ENCODE measurements at places on chromosomes 16 and 17.

DNA sequence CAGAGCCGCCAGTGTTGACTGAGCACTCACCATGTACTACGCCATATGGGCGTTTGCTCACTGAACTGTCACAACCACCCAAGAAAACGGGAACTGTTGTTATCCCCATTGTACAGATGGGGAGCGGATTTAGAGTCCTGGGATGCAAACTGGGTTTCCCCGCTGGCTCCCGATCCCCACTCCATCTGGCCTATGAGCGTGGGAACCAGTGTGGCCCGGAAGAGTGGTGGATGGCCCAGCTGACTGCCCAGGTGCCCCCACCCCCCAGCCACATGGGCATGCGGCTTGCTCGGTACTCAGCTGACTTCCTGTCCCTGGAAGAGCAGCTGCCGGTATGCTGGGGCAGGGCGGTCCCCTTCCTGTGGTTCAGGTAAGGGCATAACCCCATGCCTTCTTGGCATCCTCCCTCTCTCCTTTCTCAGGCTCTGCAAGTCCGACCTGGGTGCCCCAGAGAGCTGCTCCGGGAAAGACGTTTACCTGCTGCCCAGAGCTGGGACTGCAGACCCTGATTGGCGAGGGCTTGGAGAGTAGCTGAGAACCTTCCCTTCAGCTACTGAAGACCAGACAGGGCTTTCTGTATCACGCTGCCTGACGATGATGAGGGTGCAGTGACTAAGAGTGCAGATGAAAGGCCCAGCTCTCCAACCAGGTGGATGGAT, 16.2 kb downstream of the SOCS3 start:
- DNase-seq: no peak

DNA sequence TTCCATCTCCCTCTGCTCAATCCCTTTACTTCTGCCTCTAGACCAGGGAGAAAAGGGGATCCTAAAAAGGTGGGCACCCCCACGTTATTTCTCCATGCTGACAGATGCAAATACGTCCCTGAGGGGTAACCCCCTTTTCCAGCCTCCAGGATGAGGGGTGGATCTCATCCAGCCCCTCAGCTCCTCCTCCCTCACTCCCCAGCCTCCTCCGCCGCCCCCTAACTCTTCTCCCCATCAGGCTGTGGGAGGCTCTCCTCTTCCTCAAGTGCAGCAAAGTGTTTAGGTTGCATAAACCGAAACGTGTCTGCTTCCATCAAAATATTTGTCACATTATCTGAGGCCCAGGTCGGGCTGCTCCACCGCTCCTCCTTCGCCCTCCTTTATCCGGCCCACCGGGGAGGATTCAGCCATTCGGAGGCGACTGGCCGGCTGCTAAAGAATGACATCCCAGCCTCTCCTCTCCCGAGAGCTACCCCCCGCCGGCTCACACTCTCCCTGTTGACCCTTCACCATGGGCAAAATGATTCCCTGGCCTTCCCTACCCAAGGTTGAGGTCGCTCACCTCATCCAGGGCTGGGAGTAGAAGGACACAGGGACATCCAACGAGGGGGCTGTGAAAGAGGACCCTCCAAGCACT, 1.2 kb upstream of the C1QL1 start:
- DNase-seq: no peak

DNA sequence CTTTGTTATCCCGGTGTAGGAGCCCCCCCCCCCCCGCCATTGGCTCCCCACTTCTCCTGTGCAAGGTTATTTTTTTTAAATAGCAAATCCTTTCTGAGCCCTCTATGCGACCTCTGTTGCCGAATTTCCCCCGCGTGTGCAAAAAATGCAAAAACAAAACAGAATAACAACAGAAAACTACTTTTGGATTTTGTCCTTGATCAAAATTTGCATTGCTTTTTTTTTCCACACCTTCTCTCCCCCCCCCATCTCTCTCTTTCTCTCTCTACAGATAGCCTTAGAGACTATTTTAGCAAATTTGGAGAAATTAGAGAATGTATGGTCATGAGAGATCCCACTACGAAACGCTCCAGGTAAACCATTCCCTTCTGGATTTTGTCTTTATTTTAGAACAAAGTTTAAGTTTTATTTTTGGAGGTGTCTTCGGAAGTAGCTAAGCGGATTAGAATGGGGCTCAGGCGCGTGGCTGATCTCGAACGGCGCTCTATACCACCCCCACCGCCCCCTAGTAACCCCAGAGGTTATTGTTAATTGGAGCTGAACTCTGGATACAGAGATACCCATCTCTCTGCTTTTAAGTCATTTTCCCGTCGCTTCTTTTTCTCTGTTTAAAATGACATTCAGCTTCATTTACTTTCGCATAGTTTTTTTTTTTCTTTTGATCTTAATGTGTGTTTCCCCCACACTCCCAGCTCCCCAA, 1.0 kb downstream of the MSI2 start:
- DNase-seq: no peak

DNA sequence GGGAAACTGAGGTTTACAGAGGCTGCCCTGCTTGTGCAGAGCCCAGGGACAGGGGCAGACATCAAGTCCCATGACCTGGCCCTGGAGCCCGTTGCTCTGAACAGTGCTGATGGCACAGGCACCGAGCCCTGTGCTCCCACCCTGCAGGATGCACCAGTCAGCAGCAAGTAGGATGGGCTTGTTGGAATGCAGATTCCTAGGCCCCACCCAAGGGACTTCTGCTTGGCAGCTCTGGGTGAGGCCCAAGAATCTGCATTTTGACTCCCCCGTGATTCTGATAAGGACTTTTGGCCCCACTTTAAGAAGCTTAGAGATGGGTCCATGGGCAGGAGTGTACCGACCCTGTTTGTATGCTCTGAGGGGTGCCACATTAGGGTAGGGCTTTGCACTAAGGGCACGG, 23.3 kb downstream of the LASP1 start:
- no peak for DNase-seq

DNA sequence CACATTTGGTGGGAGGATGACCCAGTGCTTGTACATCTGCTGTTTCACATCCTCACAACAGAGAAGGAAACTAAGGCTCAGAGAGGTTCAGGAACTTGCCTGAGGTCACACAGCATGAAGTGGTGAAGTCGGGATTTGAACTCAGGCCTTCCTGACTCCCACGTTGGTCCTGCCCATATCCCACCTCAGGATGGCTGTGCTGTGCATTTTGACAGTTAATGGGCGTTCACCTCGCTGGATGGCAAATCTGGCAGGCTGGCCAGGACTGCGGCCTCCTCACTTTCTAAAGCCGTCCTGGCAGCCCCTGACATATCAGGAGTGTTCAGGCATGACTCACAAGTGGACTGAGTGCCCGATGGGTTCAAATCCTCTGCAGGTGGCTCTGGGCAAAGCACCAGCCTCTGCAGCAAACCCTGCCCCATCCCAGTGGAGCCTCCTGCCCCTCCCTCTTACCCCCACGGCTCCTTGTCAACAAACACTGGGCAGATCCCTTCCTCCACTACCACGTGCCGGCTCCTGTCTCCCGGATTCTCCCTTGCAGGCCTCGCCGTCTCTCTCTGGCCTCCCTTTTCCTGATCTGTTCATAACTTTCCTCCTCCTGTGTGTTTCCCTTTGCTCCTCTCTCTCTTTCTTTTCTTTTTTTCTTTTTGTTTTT, 29.2 kb downstream of the SOCS3 start:
- DNase-seq: no peak

DNA sequence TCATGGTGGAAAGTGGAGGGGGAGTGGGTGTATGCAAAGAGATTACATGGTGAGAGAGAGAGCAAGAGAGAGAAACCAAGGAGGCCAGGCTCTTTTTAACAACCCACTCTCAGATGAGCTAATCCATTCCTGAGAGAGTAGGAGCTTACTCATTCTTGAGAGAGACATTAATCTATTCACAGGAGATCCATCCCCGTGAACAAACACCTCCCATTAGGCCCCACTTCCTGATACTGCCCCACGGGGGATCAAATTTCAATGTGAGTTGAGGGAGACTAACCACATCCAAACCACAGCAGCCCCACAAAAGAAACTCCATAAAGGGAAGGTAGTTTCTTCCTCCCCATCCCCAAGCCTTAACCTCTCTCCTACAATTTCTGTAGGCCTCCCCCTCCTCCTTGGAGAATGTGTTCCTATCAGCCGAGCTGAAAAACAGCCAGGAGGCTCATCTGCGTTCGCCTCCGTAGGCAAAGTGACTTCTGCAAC, 450.0 kb downstream of the NPIPA7 start:
- DNase-seq: no peak
